ENCODE measurements at places on chromosomes 3 and 15. TPM values are rescaled to one million over a fixed set of nuclear protein-coding genes. Genes with fewer than 3 reads are reported as not detected.

DNA sequence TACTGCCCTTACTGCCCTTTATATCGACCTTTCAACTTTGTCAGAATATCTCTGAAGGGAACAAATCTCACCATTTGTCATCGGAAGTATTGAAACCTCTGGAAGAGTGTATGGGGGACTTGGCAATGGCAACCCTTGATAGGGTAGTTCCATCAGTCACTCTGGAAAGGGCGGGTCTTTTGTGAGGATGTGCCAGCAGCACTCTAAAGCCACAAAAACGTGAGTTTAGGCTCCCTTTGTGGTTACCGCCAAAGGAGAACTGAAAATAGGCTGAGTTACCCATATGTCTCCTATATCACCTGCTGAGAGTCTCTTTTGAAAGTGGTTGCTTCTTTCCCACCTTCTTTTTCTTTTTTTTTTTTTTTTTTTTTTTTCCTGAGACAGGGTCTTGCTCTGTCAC lies 296.8 kb upstream of the CHRM5 start:
- no peak for DNase-seq
- H3K36me3 ChIP-seq, result no peaks in the 10 kb centered on the region
- no peaks in the 10 kb centered on the region for H3K4me1 ChIP-seq
- H3K27ac ChIP-seq, result no peak overlapping the region

GRCh38 chr3:64588380-64588779 lies 99.4 kb downstream of the ADAMTS9 start:
- no peak for DNase-seq
- H3K4me3 ChIP-seq, result no peak overlapping the region
- no peaks in the 10 kb centered on the region for H3K4me1 ChIP-seq

DNA sequence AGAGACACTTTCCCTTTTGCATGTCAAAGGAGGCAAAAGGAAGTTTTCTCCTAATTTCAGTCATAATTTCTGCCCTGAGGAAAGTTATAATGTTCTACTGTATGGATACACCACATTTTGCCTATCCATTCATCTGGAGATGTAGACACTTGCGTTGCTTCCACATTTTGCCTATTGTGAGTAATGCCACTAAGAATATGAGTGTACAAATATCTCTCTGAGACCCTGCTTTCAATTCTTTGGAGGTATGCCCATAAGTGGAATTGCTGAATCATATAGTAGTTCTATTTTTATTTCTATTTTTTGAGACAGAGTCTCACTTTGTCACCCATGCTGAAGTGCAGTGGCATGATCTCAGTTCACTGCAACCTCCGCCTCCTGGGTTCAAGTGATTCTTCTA lies 3.6 kb upstream of the CD276 start:
- H3K4me1 ChIP-seq, result peaks cover 5% of the 10 kb centered on the region
- no peaks in the 10 kb centered on the region for H3K27me3 ChIP-seq
- no peak for DNase-seq
- no peak overlapping the region for H3K4me3 ChIP-seq
- H3K36me3 ChIP-seq, result no peaks in the 10 kb centered on the region

- DNase-seq, result no peak
- H3K27me3 ChIP-seq, result no peaks in the 10 kb centered on the region
- no peaks in the 10 kb centered on the region for H3K36me3 ChIP-seq
- no peak overlapping the region for H3K4me3 ChIP-seq
- H3K4me1 ChIP-seq, result no peaks in the 10 kb centered on the region
These were observed 14.2 kb downstream of the CHRM5 start for GRCh38 chr15:33982516-33982915.

GRCh38 chr15:39896846-39897245 lies 23.2 kb downstream of the GPR176 start:
- H3K27ac ChIP-seq, result no peak overlapping the region
- no peak overlapping the region for H3K4me3 ChIP-seq
- DNase-seq, result no peak
- peaks cover 3% of the 10 kb centered on the region for H3K27me3 ChIP-seq
- no peaks in the 10 kb centered on the region for H3K4me1 ChIP-seq

DNA sequence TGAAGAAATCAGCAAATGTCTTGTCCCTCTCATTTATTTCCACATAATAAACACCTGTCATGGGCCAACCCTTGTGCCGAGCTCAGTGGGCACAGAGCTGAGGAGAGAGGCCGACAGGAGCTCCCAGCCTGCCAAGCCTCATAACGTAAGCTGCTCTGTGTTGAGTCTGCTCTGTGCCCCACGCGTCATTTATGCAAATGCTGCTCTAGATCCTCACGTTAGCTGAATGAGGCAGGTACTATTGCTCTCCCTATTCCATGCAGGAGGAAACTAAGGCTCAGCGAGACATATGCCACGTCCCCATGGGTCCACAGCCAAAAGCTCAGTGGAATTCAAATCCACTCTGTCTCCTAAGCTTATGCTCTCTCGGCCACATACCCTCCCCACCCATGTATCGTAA lies 41.5 kb downstream of the EFCAB12 start:
- H3K27me3 ChIP-seq, result no peaks in the 10 kb centered on the region
- peaks cover 8% of the 10 kb centered on the region for H3K4me1 ChIP-seq
- H3K4me3 ChIP-seq, result no peak overlapping the region
- no peak for DNase-seq

- DNase-seq, result no peak
- H3K4me3 ChIP-seq, result no peak overlapping the region
- H3K4me1 ChIP-seq, result no peaks in the 10 kb centered on the region
- no peaks in the 10 kb centered on the region for H3K27me3 ChIP-seq
These were observed 40.8 kb downstream of the CLSTN2 start for GRCh38 chr3:139975594-139976365.

GRCh38 chr3:164208821-164209220 lies 869.5 kb downstream of the SI start:
- no peak for DNase-seq
- no peaks in the 10 kb centered on the region for H3K36me3 ChIP-seq
- no peaks in the 10 kb centered on the region for H3K27me3 ChIP-seq
- H3K4me3 ChIP-seq, result no peak overlapping the region
- no peak overlapping the region for H3K27ac ChIP-seq

- DNase-seq, result no peak
- H3K27me3 ChIP-seq, result no peaks in the 10 kb centered on the region
- H3K4me3 ChIP-seq, result no peak overlapping the region
- no peak overlapping the region for H3K27ac ChIP-seq
- H3K36me3 ChIP-seq, result no peaks in the 10 kb centered on the region
These were observed 145.4 kb downstream of the PDZRN3 start for GRCh38 chr3:73479325-73479724.

DNA sequence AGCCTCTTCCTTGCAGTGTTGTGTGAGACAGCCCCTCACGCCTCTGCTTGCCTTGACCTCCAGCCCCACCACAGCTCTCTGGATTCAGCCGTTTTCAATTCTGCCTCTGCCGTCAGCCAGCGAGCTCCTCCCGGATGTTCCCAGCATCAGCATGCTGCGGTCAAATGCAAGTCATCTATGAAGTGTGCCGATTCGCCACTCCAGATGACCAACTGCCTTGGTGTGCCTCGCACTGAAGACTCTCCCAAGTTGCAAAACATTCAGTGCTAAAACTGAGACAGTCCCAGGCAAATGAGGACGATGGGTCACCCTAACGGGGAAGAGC lies 30.6 kb upstream of the RASA2 start:
- no peaks in the 10 kb centered on the region for H3K4me1 ChIP-seq
- no peak for DNase-seq
- no peaks in the 10 kb centered on the region for H3K27me3 ChIP-seq
- no peak overlapping the region for H3K4me3 ChIP-seq
- H3K36me3 ChIP-seq, result no peaks in the 10 kb centered on the region
- H3K27ac ChIP-seq, result no peak overlapping the region

DNA sequence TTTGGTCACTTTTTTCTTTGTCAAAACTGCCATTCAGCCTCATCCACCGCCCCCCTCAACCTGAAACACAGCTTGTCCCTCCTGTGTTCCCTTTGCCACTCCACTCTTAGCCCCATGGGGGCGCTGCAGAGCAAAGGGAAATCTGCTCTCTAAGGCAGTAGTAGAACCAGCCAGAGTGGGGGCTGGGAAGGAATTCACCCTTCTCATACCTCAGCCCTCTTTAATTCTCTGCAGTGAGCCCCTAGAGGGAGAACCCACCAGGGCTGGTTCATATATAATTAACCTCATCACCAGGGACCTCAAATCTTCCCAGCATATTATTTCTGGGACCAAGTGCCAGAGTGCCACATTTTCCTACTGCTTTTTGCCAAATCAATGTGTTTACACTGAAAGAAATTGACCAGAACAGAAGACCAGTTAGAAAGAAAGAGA lies 2.8 kb upstream of the BCL6 start:
- no peak overlapping the region for H3K4me3 ChIP-seq
- H3K27me3 ChIP-seq, result no peaks in the 10 kb centered on the region
- peak overlapping the region; percentile 93 for H3K27ac ChIP-seq
- peaks cover 40% of the 10 kb centered on the region for H3K4me1 ChIP-seq
- no peaks in the 10 kb centered on the region for H3K36me3 ChIP-seq
- DNase-seq, result peak; percentile 94

- H3K4me1 ChIP-seq, result no peaks in the 10 kb centered on the region
- DNase-seq, result peak; percentile 11
- H3K27me3 ChIP-seq, result no peaks in the 10 kb centered on the region
- H3K36me3 ChIP-seq, result no peaks in the 10 kb centered on the region
These were observed 204.4 kb downstream of the OTOL1 start for GRCh38 chr3:161700998-161701397.

The UMPS gene
- 108 TPM for total RNA-seq

The MLF1 gene
- 11.2 TPM for total RNA-seq

The P3H2 gene
- 29.7 TPM for total RNA-seq
